Activated CD8-positive, alpha-beta T cell treated with anti-CD3 and anti-CD28 coated beads for 36 hours (primary cell): ENCODE measurements at places on chromosomes 6 and 20. TPM values are rescaled to one million over a fixed set of nuclear protein-coding genes. Genes with fewer than 3 reads are reported as not detected.
A peak's percentile ranks its signal among the peaks of the same experiment; 100 is the strongest.

GRCh38 chr6:139402876-139403386 lies 28.5 kb upstream of the CITED2 start:
- no peaks in the 10 kb centered on the region for H3K27me3 ChIP-seq
- H3K36me3 ChIP-seq, result no peaks in the 10 kb centered on the region
- H3K4me3 ChIP-seq, result no peak overlapping the region
- no peaks in the 10 kb centered on the region for H3K4me1 ChIP-seq

DNA sequence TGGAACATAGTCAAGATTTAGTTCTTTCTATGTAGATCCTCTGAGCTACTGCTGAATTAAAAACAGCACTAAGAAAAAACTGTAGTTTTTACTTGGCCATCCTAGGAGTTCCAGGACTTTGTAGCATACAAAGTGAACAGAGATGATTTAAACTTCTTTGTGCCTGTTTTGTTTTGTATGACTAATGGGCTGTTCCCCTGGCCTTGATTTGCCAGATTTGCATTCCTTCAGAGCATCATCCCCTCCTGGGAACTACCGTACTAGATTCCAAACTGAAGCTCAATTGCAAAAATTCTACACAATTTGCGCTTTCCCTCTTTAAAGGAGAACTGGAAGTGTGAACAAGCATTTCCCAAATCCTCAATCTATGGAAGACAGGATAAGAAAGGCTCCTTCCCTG lies 23.1 kb downstream of the ACOT13 start:
- peaks cover 19% of the 10 kb centered on the region for H3K4me1 ChIP-seq
- H3K4me3 ChIP-seq, result no peak overlapping the region
- H3K27ac ChIP-seq, result no peak overlapping the region
- DNase-seq, result no peak
- H3K36me3 ChIP-seq, result peaks cover 4% of the 10 kb centered on the region

GRCh38 chr6:13688692-13689196 lies 22.9 kb downstream of the RANBP9 start:
- H3K4me1 ChIP-seq, result peaks cover 67% of the 10 kb centered on the region
- peak overlapping the region; percentile 75 for H3K27ac ChIP-seq
- DNase-seq, result no peak
- peaks cover 43% of the 10 kb centered on the region for H3K36me3 ChIP-seq
- H3K27me3 ChIP-seq, result no peaks in the 10 kb centered on the region
- H3K4me3 ChIP-seq, result no peak overlapping the region

DNA sequence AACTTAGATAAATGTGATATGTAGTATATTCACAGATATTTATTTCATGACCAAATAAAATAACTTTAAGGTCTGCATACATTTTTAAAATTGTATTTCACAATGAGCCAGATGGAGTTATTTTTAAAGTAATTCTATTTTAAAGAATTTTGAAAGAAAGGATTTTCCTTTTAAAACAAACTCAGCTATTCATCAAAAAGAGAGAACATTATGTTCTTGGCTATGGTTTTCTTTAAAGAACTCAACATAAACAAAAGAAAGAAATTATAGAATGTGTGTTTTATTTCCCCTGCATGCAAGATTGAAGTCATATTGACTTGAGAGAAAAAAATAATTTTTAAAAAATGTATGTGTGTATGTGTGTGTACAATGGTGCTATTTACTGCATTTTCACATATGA lies 1023.6 kb upstream of the CITED2 start:
- no peak overlapping the region for H3K27ac ChIP-seq
- H3K27me3 ChIP-seq, result peaks cover 4% of the 10 kb centered on the region
- no peaks in the 10 kb centered on the region for H3K4me1 ChIP-seq

GRCh38 chr20:63754008-63754407 lies 14.4 kb downstream of the SLC2A4RG start:
- H3K4me3 ChIP-seq, result no peak overlapping the region
- no peak overlapping the region for H3K27ac ChIP-seq
- H3K36me3 ChIP-seq, result no peaks in the 10 kb centered on the region
- H3K4me1 ChIP-seq, result peaks cover 26% of the 10 kb centered on the region

DNA sequence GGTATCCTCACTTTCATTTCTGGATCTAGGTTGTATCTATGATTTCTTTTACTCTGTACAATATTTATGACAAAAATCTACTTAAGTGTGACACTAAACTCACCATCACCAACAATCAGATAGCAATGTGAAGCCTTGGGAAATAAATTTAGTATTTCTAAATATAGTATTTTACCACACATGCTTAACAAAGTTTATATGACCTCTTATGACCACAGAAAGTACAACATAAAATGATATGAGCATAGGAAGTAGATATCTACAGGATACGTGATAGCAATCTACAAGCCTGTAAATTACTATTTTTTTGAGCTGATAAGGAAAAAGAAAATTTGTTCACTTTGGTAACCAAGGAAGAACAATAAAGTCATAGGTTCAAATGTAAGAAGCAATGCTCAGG lies 910.4 kb upstream of the CITED2 start:
- H3K4me3 ChIP-seq, result no peak overlapping the region
- H3K27me3 ChIP-seq, result peaks cover 7% of the 10 kb centered on the region
- DNase-seq, result no peak
- no peak overlapping the region for H3K27ac ChIP-seq

DNA sequence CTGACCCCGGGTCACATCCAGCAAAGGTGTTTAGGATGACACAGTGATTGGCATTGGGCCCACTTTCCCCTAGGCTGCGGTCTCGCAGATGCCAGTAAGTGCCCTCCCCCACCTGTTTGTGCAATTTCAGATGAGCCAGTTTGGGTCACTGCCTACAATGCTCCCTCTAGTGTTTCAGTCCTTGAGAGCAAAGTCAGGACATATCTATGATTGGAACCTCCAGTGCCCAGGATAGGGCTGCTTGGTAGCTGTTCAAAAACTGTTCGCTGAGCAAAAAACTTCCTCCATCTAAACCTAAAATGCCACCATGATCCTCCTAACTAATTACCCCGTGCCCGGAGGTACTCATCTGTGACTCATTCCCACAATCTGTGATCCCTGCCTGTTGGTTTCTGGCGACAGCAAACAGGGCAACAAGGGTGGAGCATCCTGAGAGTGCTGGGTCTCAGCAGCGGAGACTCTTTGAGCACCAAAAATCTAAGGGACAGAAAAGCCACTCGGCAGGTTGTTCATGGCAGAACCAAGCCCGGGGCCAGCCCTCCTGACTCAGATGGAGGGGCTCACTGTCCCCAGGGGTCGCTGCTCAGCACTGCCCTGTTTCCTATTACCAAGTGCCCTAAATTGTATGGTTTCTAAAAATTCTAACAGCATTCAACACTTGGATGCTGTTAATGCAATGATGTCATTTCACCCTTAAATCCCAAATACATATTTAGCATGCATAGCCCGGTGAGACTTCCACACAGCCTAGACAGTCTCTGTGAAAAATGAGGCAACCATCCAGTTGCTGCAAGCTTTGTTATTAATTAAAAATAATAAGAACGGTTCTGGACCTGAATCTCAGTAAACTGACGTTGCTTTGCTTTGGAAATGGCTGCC lies 5.0 kb downstream of the VSX1 start:
- DNase-seq, result peak; percentile 46
- no peak overlapping the region for H3K4me3 ChIP-seq
- peaks cover 57% of the 10 kb centered on the region for H3K27me3 ChIP-seq
- H3K27ac ChIP-seq, result no peak overlapping the region
- H3K4me1 ChIP-seq, result peaks cover 9% of the 10 kb centered on the region

GRCh38 chr20:1874450-1875182 lies 20.6 kb upstream of the SIRPA start:
- no peaks in the 10 kb centered on the region for H3K4me1 ChIP-seq
- no peak overlapping the region for H3K27ac ChIP-seq
- H3K36me3 ChIP-seq, result no peaks in the 10 kb centered on the region
- H3K27me3 ChIP-seq, result peaks cover 10% of the 10 kb centered on the region

GRCh38 chr6:43702534-43703440 lies 15.2 kb upstream of the MRPS18A start:
- H3K36me3 ChIP-seq, result no peaks in the 10 kb centered on the region
- H3K27ac ChIP-seq, result no peak overlapping the region
- H3K27me3 ChIP-seq, result peaks cover 34% of the 10 kb centered on the region
- peaks cover 7% of the 10 kb centered on the region for H3K4me1 ChIP-seq
- H3K4me3 ChIP-seq, result no peak overlapping the region

DNA sequence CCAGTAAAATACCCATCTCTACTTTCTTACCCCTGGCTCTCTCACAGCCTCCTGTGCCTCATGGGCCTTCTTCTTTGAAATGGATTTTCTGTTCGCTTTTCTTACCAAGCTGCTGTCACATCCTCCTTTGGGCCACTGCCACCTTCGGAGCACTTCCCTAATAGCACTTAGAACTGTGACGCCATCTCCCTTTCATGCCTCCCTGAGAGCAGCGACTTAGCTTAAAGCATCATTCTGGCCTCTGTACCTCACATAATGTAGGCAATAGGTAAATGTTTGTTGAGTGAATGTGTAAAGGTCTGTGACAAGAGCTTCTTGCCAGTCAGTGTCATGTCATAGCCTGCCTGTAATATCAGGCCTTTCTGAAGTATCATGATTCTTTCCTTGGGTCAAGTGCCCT lies 78.8 kb downstream of the ADGRG6 start:
- no peak overlapping the region for H3K4me3 ChIP-seq
- H3K27ac ChIP-seq, result no peak overlapping the region
- H3K4me1 ChIP-seq, result peaks cover 2% of the 10 kb centered on the region
- no peaks in the 10 kb centered on the region for H3K27me3 ChIP-seq

GRCh38 chr6:119749335-119749734 lies 399.8 kb upstream of the MAN1A1 start:
- H3K4me1 ChIP-seq, result no peaks in the 10 kb centered on the region
- H3K27me3 ChIP-seq, result peaks cover 2% of the 10 kb centered on the region
- DNase-seq, result no peak
- H3K27ac ChIP-seq, result no peak overlapping the region

- peaks cover 72% of the 10 kb centered on the region for H3K27me3 ChIP-seq
- no peaks in the 10 kb centered on the region for H3K36me3 ChIP-seq
- no peak overlapping the region for H3K27ac ChIP-seq
- H3K4me1 ChIP-seq, result no peaks in the 10 kb centered on the region
- no peak for DNase-seq
- H3K4me3 ChIP-seq, result no peak overlapping the region
Observed at GRCh38 chr6:50842446-50842845, 23.8 kb downstream of the TFAP2B start.

GRCh38 chr6:3449750-3450305 lies 7.0 kb downstream of the SLC22A23 start:
- H3K4me3 ChIP-seq, result no peak overlapping the region
- H3K27ac ChIP-seq, result no peak overlapping the region
- H3K27me3 ChIP-seq, result peaks cover 8% of the 10 kb centered on the region
- no peaks in the 10 kb centered on the region for H3K36me3 ChIP-seq
- H3K4me1 ChIP-seq, result peaks cover 8% of the 10 kb centered on the region

DNA sequence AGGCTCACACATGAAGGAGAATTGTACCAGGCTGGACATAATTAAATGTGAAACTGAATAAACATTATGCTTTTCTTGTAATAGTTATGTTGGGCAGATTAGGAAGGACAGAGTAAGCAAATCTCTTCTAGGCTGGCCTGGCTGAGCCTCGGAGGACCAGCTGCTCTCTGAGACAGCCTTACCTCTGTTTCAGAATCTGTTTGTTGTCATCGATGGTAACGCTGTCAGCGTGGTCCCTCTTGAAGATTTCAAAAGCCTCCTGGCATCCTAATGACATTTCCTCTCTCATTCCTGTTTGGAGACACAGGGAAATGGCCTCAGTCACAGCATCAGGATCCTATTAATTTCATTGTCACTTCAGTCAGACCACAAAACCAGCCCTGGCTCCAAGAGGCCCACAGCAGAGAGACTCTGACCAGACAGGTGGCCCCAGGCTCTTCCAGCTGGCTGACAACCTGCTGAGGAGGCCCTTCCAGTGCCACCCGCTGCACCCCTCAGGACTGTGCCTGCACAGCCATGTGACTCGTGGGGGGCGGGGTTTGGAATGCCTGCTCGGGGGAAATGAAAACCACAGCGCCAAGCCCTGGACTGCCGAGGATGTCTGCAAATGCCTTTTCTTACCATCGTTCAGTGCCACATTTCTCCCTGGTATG lies 108.5 kb upstream of the KCNK16 start:
- H3K4me3 ChIP-seq, result no peak overlapping the region
- no peak for DNase-seq
- peaks cover 9% of the 10 kb centered on the region for H3K27me3 ChIP-seq
- H3K36me3 ChIP-seq, result no peaks in the 10 kb centered on the region
- H3K27ac ChIP-seq, result no peak overlapping the region

DNA sequence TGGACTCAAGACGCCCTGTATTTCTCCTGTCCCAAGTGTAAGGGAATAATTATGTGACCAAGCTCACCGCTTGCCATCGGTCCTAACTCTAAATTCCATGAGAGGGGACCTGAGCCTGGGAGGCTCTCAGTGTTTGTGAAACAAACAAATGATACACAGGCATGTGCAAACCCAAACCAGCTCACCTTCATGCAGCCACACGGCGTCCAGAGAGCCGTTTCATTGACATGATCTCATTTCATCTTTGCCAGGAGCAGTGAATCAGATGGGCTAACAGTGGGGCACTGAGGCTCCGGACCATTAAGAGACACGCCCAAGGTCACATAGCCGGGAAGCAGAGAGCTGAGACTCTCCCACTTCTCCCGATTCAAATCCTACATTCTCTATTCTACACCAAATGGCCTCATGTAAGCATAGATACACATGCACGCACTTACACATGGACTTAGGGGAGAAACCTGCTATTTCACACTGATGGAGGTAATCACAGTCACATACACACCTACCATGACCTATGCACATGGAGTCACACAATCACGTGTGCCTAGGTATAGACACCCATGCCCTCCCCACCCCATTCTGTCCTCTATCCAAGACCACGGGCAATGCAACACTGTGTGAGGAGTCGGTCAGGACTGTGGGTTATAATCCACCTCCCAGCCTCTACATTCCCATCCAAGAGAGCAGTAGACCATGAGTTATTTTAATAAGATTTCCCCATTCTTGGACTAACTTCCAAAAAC lies 1.1 kb downstream of the BNIP5 start:
- H3K4me3 ChIP-seq, result no peak overlapping the region
- H3K27ac ChIP-seq, result no peak overlapping the region
- peaks cover 28% of the 10 kb centered on the region for H3K27me3 ChIP-seq
- no peak for DNase-seq
- H3K36me3 ChIP-seq, result no peaks in the 10 kb centered on the region

- no peak overlapping the region for H3K27ac ChIP-seq
- H3K4me1 ChIP-seq, result peaks cover 15% of the 10 kb centered on the region
- DNase-seq, result no peak
- no peak overlapping the region for H3K4me3 ChIP-seq
- peaks cover 21% of the 10 kb centered on the region for H3K36me3 ChIP-seq
- H3K27me3 ChIP-seq, result no peaks in the 10 kb centered on the region
Observed at GRCh38 chr6:142167071-142167470, 20.0 kb downstream of the VTA1 start.

DNA sequence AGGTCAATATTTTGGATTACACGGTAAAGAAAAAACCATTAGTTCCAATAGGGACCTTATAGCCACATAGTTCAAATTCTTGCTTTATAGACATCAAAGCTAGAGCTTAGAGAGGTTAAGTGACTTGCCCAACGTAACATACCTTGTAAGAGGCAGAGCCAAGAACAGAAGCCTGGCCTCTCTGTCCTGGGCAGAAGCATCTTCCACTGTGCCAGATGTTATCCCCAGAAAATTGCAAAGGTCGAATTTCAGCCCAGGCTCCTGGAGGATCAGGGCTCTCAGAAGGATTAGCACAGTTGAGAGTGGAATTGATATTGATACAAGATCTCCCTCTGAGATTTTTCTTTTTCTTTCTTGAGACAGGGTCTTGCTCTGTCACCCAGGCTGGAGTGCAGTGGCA lies 6.1 kb downstream of the SMIM28 start:
- no peaks in the 10 kb centered on the region for H3K36me3 ChIP-seq
- no peak overlapping the region for H3K27ac ChIP-seq
- H3K4me1 ChIP-seq, result no peaks in the 10 kb centered on the region
- H3K4me3 ChIP-seq, result no peak overlapping the region
- no peak for DNase-seq

The MYLK2 gene
- total RNA-seq, result 0.27 TPM

The SMLR1 gene
- not detected for total RNA-seq

The RIPPLY2 gene
- total RNA-seq, result not detected

The SLA2 gene
- 51.5 TPM for total RNA-seq

The KIF25 gene
- total RNA-seq, result not detected

The POM121L2 gene
- total RNA-seq, result not detected

The CYP21A2 gene
- total RNA-seq, result 0.27 TPM

The CRYBG1 gene
- total RNA-seq, result 20.8 TPM

The JAG1 gene
- 0.41 TPM for total RNA-seq
